ENCODE measurements at places on chromosomes 6 and 20.

DNA sequence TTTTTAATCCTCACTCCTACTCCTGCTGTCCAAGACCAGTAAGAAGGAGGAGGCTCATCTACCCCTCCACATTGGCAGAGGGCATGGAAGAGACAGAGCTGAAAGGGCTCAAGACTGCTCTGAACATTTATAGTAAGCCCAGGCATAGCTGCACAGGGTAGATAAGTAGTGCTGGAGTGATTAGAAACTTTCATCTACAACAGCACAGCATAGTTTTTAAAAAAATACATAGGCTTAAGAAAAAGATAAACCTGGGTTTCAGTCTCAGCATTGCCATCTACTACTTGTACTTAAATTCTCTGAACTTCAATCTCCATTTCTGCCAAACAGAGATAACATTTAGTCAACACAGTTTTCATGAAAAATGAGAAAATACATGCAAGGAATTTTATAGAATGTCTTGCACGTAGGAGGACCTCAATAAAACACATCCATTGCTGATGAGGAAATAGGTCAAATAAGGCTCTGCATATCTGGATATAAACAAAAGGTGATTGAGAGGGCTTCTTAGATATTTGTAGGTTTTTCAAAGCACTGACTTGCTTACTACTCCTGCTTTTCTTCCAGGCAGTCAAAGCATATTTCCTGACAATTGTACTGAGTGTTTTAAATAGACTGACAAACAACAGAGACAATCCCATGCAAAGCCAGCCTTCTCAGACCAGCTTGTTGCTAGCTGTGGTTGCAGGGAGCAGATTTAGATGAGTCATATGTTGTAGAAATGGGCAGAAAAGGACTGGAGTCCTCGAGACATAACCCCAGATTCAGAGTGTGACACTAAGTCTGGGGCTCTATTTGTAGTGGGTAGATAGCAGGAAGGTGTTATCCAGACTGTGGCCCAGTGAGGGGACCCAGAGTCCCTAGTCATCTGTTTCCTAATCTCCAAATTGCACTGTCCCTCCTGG, 107.4 kb upstream of the TAB2 start:
- no peak for DNase-seq

GRCh38 chr6:163364641-163365040, 49.9 kb upstream of the QKI start:
- DNase-seq, result no peak

DNA sequence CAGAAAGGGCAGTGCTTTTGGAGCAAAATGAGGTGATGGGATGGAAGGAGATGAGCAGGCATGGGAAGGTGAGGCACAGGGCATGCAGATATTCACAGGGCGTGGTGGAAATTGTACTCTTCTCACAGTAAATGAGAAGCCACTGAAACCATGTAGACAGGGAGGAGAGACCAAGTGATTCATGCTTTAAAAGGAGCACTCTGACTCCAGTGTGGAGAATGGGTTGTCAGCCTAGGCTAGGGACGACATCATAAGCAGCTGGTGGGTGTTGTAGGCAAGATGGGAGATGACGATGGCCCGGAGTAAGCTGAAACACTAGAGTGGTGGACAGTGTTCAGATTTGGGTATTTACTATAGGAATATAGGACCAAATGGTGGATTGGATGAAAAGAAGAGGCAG, 18.4 kb downstream of the PDE7B start:
- DNase-seq, result no peak

DNA sequence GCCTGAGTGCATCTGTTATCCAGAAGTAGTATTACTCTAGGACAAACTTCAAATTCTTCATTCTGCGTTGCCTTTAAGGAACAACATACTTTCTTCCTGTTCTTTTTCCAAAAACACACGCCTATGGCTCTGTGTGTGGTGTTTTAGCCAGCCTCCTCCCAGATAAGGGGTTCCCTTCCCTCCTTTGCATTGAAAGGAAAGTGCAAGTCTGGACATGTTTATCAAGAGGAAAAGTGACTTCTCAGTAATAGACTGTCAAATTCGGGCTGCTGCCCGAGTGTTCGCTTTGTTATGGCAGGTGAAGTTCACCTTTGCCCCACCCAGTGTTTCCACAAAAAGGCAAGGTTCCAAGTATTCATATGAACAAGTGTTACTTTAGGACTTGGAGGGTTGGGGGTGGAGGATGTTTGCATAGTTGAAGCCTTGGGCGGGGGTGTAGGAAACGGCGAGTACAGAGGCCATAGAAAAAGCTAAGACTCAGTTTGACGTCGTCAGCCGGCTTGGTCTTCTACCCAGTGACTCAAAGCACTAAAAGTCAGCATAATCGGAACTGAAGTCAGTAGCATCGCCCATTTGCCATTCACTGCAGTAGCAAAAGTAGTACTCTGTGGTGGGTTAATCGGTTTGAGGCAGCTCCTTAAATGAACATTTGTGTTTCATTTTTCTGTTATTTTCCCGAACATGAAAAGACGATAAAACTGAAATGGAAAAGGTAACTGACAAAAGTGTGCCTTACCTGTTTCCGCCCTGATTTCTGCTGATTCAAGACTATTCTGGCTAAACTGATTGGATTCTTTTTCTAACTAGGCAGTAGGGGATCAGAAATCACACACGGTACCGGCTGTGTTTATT, 12.5 kb downstream of the PRDM1 start:
- DNase-seq, result peak; percentile 50

DNA sequence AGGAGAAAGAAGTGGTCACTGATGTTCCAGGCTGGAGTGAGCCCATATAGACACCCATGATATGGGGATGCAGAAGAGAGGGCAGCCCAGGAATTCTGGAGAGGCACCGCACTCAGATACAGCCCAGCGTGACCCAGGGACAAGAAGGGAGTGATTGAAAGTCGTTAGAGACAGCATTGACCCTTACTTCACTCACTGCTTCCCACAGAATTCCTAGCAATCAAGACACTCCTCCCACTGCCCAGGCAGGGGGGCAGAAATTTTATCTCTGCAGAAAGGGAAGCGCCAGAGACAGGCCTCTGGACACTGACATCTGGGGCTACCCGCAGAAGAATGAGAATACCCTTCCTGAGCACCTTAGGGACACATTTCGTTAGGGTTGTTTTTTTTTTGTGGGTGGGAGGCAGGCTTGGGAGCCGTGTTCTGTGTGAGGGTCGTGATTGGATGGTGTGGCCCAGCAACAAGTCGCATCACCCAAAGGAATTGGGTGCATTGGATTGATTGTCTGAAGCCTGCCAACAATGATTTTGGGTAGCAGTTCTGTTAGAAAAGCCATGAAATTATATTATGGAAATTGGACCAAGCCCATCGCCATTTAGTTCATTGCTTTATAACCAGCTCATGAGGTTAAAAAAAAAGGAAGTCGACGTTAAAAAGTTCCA, 45.9 kb upstream of the MAP3K4 start:
- DNase-seq, result no peak

- DNase-seq, result no peak
These were observed 45.2 kb downstream of the BACH2 start for GRCh38 chr6:90251295-90251992.

GRCh38 chr6:133983099-133983939, 30.3 kb downstream of the TBPL1 start:
- DNase-seq, result no peak

DNA sequence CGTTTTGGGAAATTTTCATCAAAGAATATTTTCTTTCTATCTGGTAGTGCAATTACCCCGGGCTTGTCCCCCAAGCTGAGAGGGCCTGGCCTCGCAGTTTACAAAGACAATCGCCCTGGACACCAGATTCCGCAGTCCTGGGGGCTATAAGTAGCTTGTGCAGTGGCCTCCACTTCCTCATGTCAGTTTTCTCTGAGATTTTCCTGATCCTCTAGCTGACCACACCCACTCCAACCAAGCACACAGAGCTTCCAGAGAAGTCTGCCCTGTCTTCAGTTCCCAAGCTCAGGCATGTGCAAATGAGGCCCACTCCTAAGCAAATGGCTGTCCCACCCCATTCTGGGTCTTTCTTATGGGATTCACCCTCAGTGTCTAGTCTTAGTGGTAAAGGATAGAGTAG, 245.3 kb downstream of the MAFB start:
- DNase-seq, result no peak

DNA sequence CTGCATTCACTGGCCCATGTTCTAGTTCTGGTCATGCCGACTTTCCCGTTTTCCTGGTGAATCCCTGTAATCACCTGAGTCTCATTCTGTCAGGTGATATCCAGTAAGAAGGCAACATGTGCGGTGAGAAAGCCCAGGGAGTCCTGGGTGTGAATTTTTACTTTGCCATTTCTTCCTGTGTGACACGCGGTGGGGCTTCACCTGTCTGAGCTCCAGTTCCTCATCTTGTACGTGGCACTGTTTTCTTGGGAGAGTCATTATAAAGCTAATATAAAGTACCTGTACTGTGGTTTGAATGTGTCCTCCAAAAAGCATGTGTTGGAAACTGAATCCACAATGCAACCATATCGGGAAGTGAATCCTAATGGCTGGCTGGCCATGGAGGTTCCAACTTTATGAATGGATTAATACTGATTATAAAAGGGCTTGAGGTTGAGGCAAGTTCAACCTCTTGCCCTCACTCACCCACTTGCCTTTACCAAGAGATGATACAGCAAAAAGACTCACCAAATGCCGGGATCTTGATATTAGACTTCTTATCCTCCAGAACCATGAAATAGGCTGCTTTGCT, 5.1 kb downstream of the HLA-E start:
- no peak for DNase-seq

DNA sequence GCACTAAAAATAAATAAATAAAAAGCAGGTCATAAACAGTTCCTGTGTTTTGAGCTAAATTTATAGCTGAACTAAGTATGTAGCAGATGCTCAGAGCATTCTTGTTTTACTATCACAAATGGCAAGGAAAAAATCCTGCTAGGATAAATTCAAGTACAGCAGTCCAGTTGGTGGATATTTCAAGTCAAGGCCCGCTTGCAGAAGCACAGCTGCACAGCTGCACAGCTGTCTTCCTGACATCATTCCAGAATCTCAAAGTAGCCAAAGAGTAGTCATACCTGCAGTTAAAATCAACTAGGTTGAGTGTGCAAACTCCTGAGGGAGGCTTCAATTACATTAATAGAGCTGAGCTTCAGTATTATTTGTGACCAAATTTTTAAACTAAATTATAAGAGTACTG, 297.7 kb upstream of the MANEA start:
- no peak for DNase-seq

DNA sequence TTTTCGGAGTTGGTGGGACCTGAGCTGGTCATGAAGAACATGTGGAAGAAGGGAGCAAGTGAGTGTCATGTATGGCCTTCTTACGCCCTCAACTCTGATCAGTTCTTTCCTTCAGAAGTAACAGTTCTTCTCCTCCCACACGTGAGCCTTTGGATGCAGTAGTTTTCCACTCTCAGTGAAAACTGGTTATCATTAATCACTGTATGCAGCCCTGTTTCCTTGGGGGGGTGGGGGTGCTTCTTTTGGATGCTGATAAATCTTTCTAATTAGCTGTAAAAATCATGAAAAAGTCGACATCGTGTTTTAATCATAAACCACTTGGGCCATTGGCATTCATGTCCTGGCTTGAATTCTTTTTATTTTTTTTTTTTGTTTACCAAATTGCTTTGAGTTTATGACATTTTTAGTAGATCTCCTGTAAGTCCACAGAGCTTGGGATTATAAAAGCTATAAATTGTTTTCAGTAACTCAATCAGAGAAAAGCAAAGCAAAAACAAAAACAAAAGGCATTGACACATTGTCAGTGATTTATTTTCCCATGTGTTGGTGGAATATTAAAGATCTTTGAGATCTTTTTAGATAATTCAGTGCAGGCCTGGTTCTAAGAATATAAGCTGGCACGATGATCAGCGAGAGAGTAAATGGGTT, 84.8 kb downstream of the TRMT11 start:
- no peak for DNase-seq
